ENCODE measurements at places on chromosomes 11 and 22.
A peak's percentile ranks its signal among the peaks of the same experiment; 100 is the strongest.

DNA sequence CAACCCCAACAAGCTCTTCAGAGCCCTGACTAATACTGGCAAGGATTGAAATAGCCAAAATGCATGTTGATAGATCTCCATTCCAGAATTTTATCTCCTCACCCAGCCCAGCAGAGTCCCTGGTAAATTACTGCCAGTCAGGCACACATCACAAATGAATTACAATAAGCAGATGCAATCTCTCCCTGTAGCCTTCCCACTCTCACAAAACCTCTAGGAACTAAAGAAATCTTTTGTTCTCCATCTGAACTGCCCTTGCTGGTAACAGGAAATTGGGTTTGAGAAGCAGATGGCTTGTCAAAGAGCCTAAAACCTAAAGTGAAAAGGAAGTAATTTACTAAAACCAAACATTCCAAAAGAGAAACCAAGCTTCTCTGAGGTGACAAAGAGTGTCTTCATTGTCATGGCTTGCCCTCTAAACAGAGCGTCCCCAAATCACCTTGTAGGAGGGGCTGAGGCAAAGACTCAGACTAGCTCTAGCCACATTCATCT, 59.5 kb downstream of the FAM168A start:
- DNase-seq, result peak; percentile 22

- no peak for DNase-seq
Measured at GRCh38 chr11:13883042-13883441, 79.5 kb upstream of the SPON1 start.

GRCh38 chr11:66457826-66458225, 8.9 kb upstream of the PELI3 start:
- no peak for DNase-seq

DNA sequence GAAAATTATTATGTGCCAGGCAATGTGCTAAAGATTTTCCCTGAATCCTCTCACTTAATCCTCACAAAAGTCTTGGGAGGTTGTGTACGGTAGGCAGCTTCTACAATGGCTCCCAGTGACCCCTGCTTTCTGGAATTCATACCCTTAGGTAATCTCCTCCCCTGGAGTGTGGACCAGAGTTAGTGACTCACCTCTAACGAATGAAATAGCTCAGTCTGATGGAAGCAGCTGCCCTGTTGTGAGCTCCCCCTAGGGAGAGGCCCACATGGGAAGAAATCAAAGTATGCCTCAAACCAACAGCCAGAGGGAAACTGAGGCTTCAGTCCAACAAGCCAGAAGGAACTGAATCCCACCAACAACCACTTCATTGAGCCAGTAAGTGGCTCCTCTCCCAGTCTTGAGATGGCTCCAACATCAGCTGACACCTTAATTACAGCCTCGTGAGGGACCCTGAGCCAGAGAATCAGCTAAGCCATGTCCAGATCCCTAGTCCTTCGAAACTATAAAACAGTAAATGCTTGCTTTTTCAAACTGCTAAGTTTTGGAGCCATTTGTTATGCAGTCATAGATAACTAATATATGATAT, 98.9 kb upstream of the ISX start:
- no peak for DNase-seq

DNA sequence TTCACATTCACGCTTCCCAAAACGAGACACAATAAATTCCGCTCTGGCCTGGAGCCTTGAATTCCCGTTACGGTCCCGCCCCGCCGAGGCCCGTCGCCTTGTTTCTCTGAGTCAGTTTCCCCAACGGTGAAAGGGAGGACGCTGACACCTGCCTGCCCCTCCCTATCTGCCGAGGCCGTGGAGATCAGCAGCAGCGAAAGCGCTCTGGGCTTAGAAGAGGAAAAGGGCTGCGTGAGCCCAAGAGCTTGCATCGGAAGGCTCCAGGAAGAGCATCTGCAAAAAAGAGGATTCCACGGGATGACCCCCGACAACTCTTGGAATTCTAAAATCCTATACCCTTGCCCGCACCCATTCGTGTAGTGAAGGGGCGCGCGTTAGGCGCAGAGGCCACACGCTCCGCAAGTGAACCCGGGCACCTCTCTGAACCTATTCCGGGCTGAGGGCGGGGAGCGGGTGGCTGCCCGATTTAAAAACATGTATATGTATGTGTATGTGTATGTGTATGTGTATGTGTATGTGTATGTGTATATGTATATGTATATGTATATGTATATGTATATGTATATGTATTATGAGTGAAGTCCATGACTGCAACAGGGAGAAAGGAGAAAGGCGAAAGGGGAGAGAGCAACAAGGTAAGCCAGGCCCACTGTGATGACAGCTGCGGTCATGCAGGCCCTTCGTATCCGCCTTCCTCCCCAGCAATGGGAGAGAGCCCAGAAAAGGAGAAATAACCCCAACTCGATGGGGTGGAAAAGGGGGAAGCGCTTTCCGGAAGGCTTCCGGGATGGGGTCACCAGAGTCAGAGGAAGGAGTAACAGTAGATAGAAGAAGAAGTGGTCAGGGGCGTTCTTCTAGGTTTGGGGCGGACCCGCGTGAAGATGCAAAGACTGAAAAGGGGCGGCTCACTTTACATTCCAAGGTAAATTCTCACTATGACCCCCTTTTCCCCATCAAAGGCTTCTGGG, 948 bp upstream of the MRTFA start:
- peak; percentile 81 for DNase-seq

GRCh38 chr11:134524896-134525845, 113.1 kb upstream of the B3GAT1 start:
- no peak for DNase-seq

- no peak for DNase-seq
Measured at GRCh38 chr11:26045082-26045481, 286.8 kb upstream of the ANO3 start.

GRCh38 chr11:2778630-2779498, 79.1 kb upstream of the KCNQ1OT1 start:
- DNase-seq, result peak; percentile 29

DNA sequence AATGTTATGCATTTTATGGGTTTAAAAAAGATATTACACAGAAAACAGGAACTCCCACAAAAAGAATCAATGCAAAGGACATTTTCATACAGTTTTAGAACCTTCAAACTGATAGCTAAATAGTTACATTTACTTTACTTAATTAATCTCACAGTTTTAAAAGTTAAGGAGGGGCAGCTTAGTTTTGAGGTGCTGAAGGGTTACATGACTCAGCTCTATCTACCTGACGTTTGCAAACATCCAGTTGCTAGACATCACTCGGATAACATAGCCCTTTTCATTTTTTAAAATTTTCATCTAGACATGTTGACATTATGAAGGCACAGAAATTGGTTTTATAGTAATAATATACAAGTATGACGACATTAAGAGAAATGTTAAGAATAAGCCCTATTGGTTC, 53.7 kb upstream of the HSD17B12 start:
- no peak for DNase-seq

All from suppressor macrophage treated with lipopolysaccharide for 1 hour (primary cell).